C1 segment of cervical spinal cord (tissue), 14 donors: ENCODE measurements at places on chromosomes 7 and 10.

GRCh38 chr10:132450466-132450824 lies 53.4 kb downstream of the PWWP2B start:
- no peak for DNase-seq

DNA sequence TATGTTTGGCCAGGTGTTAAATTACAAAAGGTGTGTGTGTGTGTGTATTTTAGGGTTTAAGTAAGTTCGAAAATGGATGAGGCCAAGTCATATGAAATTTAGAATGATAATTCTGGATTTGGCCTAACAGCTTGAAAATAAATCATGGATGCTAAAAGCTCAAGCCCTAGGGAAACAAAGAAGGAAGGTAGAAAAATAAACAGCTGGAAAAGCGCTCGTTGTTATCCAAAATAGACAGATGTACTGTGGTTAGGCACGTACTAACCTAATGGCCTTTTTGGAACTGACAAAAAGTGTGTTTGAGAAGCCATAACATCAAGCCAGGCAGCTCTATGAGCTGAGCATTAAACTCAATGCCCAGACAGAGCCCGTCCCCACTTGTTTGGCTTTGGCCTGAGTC lies 17.5 kb upstream of the PALS2 start:
- DNase-seq, result no peak

DNA sequence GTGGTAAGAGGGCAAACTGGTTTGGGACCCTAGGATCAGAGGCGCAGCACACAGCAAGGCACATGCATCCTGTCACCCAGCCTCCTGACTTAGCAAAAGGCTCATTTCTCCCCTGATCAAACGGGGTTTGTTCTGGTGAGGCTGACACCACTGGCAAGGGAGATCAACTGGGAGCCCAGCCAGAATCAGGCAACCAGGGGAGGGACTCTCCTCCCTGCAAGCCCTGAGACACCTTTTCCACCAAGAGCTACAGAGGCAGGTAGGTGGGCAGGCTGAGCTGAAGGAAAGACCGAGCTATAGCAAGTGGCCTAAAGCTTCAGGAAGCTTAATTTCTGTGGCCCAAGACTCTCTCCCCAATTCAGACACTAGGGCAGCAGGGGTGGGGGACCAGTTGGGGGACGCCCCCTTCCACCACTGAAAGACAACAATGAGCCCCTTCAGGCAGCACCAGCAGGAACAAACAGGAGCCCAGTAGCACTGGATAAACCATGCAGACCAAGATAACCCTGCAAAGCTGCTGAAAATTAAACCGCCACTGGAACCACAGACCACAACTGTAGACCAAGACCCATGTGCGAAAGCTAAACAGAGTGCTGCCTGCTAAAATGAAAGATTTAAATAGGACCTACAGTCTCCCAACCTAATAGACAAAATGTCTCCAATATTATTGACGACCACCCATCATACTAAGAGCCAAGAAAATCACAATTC lies 27.1 kb upstream of the SAR1A start:
- no peak for DNase-seq

DNA sequence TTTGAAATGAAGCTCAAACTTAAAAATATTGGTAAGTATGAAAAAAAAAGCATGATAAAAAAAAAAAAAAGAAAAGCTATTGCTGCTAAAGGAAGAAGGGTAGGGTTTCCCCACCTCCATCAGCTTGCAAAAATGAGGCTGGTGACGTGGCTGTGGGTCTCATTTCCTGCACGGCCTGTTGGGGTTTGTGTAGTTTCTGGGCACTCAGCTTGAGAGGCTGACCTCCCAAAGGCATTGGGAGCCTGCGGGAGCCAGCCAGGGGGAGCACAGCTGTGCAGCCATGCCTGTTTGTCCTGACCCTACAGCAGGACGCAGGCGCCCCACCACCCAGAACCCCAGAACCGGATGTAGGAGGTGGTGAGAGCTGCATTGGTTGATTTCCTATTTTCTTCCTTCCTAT lies 48.8 kb upstream of the CARD11 start:
- no peak for DNase-seq

DNA sequence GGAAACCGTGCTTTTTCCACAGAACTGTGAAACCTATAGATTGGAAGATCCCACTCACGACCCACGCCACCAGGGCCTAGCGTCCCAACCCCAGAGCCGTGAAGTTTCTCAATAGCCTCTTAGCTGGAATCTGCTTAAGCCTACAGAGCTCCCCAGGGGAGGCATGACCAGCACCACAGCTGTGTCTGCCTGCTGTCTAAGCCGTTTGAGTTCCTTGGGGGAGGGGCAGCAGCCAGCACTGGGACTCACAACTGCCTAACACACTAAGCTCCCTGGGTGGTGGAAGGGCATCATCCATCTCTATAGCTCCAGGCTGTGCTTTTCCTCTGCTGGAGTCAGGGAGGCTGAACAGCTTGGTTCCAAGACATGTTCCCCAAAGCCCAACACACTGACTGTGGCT lies 26.0 kb upstream of the TMEM140 start:
- DNase-seq, result no peak

GRCh38 chr7:73727952-73728351 lies 8.5 kb upstream of the STX1A start:
- DNase-seq, result no peak

DNA sequence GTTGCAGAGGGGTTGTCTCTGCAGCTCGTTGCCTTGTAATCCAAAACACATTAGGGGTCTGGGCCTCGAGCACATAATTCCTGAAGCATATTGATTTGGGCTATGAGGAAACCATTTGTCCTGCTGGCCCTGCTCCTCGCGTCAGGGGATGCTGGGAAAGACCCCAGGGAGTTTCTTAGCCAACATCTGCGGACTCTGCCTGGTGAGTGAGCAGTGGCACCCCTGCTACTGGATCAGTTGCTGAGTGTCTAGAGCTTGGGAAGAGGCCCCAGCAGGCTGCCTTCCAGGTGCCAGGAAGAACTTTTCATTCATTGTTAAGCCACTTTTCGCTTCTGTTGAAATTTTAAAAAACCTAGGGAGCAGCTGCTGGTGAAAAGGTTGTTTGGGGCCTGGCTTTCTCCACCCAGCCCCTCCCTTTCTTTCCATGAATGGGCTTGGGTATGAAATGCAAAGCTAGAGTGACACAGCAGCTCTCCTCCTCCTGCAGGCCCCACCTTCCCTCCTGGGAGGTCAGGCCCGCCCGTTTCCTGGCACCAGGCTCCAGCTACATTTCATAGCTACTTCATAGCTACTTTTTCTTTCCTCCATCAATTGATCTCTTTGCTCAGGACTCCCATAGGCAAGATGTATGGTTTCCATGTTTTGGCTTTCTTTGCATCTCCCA lies 26.8 kb downstream of the TACR2 start:
- no peak for DNase-seq

DNA sequence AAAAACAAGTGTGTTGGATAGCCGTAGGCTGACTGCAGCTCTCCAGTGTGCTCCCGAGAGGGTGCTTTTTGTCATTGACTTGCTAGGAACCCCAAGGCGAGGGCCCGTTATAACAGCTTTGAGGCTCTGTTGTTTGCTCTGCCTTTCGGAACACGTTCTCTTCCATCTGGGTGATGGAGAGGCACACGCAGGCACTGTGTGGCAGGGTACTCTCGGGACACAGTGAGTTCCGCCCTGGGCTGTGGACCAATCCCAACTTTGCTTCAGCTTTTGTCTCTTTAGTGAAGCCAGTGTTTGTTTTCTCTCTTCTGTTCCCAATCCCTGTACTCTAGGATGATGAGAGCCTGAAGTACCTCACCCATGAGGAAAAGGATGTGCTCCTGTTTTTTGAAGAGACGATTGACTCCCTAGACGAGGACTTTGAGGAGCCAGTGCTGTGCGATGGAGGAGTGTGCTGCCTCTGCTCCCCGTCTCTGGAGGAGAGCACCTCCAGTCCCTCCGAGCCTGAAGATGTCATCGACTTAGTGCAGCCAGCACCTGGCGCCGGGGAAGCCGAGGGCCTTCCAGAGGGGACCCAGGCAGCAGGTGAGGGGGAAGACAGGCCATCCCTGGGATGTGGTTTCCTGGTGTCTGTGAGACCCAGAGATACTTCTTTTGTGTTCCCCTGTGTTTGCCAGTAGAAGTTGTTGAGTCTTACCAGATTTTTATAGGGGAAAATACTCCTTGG lies 43.2 kb downstream of the PROSER2 start:
- DNase-seq, result no peak

- peak; percentile 19 for DNase-seq
Measured at GRCh38 chr10:35417795-35418194, 81.5 kb downstream of the CCNY start.

DNA sequence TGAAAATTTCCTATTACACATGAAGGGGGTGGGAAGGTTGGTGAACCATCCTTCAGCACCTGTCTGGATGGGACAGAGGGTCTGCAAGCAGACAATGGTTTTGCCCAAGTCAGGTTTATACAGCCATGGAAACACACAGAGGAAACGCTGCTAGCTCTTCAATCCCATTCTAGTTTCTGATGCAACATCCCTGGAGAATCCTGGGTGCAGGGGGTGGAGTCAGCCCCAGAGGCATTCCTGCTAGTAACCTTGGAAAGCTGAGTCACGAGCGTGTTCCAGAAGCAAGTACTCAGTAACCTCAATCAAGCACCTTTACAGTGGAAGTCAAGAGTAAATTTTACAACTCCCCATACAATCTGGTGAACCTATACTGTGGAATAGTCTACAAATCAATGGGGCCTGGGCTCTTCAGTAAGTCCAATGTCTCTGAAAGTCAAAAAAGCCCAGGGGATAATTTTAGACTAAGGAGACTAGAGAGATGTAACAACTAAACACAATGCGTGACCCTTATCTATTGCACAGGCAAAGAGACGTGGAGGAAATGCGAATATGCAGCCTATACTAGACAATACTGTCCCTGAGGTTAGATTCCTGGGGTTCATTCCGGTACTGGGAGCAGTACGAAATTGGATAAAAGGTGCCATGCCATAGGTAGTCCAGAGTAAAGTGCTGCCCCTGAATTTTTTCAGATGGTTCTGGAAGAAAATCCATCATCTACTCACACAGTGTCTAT lies 95.4 kb downstream of the ZRANB1 start:
- no peak for DNase-seq

DNA sequence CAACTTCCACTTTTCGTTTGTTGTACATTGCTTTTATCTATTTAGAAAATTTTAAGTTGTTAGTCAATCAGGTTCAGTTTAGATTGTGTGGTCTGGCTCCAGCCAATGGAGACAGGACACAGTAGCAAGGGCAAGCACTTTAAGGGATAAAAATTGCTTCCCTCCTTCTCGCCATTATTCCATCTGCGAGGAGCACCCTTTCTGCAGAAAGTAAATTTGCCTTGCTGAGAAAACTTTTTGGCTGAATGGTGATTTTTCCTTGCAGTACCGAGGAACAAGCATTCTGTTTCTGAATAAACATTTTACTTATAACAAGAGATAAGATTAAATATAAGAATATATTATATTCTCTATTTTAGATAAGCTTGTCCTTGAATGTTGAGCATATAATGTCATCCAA lies 34.5 kb downstream of the VIM start:
- no peak for DNase-seq

- no peak for DNase-seq
Measured at GRCh38 chr10:132096223-132096622, 30.5 kb downstream of the JAKMIP3 start.

DNA sequence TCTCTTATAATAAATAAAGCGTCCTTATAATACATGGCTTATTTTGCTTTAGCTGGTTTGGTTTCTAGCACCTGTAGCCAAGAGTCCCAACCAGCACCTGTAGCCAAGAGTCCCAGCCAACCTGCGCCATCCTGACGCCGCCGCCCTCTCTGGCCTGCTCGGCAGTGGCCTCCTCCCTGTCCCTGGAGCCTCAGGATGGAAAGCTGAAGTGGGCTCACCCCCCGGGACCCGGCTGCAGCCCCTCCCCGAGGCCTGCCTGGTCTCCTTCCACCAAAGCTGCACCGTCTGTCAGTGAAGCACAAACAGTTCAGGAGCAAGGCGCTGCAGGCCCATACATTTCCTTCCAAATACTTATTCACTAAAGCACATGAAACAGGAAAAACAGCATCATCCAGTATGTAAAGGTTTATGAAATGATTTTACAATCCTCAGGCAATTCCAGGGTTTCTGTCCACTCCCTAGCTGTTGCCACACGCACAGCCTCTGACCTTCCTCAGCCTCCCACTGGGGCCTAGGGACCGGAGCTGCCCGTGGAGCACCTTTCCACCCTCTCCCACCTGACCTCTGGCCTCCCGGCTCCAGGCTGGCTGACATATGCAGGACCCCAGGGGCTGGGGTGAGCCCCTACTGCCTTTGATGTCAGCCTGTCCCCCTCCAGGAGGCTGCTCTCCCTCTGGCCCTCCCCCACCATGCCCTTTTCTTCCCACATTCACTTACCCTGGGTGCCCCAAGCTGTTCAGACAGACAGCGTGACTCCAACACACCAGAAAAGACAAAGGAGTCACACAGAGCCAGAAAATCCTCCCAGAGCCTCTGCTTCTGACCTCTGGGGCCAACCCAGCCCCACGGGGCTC lies 149.6 kb upstream of the PPP2R2D start:
- DNase-seq, result no peak
